Omental fat pad (tissue), 4 donors: ENCODE measurements at places on chromosomes 7 and 10. TPM values are rescaled to one million over a fixed set of nuclear protein-coding genes. Genes with fewer than 3 reads are reported as not detected.

GRCh38 chr7:81284576-81284975 lies 365.7 kb upstream of the SEMA3C start:
- no peak for DNase-seq

GRCh38 chr10:128627811-128628210 lies 501.6 kb upstream of the MKI67 start:
- DNase-seq, result no peak

- no peak for DNase-seq
Measured at GRCh38 chr10:6175329-6176055, 27.2 kb upstream of the PFKFB3 start.

GRCh38 chr7:123580406-123581161 lies 21.0 kb upstream of the ASB15 start:
- no peak for DNase-seq

DNA sequence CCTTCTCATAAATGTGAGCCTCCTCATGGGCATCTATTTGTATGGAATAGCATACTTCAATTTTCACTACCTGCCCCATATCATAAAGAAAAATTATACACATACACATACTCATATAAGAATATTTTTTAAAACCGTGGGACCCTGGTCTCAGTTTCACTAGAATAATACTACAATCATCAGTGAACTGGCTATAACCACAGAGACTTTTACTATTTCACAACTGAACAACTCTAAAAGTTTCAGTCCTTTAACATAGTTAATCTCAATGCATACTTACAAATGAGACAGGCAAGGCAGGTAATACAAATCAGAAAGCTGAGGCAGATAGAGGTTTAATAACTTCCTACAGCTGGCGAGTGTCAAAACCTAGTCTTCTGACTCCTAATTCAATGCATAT lies 83.1 kb downstream of the LRRN3 start:
- DNase-seq, result no peak

- no peak for DNase-seq
Measured at GRCh38 chr7:68601826-68602225, 996.4 kb upstream of the AUTS2 start.

The TBL2 gene
- total RNA-seq, result 29.5 TPM
